NCI-H1048 (cell line): ENCODE measurements at places on chromosomes 13 and 19.

GRCh38 chr13:80726868-80727267 is 385.9 kb upstream of the SPRY2 start:
- DNase-seq, result no peak

- DNase-seq, result no peak
Observed at GRCh38 chr13:50463719-50464118, 379.8 kb downstream of the DLEU7 start.

DNA sequence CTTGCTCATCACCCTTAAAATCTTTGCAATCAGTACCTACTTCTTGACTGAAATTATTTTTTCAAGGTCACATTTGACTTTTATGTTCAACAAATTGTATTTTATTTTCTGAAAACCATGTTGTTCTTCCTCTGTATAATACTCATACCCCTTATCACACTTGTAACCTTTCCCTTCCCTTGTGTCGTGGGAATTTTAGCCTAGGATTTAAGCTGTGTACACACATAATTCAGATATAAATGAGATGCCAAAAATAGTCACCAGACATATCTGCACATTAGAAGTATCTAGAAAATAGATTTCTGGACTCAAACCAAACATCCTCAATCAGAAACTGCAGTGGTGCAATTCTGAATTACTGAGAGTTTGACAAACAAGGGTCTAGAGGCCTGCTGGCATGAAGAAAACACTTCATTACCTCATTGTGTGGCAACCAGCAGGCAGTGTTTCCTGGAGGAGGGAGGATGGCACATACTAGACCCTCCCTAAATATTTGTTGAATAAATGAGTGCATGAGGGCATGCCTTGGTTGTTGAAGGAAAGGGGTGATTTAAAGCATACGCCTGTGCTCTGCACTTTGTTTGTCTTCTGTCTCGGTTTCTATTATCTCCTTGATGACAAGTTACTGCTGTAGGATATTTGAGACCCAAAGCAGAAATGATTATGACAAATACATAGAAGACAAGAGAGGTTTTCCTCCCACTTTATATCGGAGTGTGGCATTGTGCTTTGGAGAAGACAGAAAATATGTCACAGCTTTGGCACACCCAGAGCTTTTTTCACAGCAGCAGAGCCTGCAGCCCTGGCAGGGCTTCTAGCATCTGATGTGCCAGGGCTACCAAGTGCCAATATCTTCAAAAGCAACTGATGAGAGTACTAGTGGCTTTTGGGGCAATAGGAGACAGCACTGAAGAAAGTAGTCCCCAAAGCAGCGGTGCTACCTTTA is 881.1 kb downstream of the PCDH9 start:
- DNase-seq, result no peak

DNA sequence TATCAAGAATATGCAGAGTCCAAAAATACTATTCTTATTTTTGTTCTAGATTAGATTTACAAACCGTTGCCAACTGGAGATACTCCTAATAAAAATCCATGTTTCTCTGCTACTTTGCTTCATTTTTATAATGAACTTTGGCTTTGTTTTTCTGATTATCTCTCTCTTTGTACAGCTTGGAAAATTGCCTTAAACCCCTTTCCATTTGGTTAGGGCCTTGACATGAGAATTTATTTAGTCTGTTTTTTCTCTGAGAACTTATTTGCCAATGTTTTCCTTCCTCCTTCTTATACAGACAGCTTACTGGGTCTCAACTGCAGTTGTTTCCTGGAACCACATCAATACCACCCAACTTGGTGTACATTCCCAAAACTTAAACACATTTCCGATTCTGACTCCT is 555.4 kb downstream of the SLITRK6 start:
- DNase-seq, result no peak

GRCh38 chr19:50723735-50724521 is 764 bp downstream of the CLEC11A start:
- DNase-seq, result no peak

GRCh38 chr19:55640043-55640576 is 692 bp upstream of the ZNF580 start:
- peak; percentile 70 for DNase-seq

- DNase-seq, result no peak
Observed at GRCh38 chr19:17235971-17236777, 9.5 kb downstream of the NR2F6 start.

- no peak for DNase-seq
Observed at GRCh38 chr19:18390065-18390907, 4.3 kb downstream of the GDF15 start.

DNA sequence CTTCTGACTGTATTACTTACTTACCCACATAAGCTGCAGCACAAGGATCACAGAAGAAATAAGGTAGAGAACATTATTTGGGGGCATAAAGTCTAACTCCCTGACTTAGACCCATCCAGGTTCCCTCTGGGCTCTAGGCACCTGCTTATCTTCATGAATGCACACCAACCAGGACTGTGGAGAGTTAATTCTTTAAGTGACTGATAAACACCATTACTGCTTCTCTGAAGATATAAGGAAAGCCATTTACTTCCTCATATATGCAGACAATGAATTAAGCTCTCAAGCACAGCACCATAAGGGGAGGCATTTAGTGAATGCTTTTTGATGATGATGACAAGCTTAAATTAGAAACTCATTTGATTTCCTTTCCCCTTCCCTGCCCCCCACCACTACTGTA is 22.5 kb downstream of the OBI1 start:
- no peak for DNase-seq

DNA sequence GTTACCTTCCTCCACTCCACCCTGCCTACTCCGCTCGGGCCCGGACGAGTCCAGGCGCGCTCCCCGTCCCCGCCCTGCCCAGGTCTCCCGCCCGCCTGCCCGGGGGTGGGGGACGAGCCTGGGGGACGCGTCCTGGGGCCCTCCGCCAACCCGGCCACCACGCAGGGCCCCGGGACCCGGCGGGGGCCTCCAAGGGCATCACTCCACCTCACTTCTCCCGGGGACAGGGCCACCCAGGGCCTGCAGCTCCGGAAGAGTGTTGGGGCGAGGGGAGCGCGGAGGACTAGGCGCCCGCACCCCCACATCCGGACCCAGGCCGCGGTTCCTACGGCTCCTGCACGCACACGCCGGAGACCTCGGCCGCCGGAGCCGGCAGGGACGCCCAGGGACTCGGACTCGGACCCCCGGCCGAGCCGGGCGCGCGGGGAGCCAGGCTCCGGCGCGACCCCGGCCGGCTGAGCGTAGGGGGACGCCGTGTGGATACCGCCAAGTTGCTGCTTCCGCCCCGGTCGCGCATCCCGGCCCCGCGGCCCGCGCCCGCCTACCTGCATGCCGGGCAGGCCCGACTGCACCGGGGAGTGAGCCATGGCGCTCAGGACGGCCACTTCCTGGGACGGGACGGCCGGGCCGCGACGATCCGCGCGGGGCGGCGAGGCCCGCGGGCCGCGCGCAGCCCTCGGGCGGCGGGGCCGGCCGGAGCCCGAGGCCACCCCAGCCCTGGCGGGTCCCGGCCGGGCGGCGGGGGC is 534 bp downstream of the STK24 start:
- no peak for DNase-seq

- no peak for DNase-seq
Observed at GRCh38 chr13:24187185-24187584, 26.7 kb downstream of the SPATA13 start.

- no peak for DNase-seq
Observed at GRCh38 chr13:28885181-28885580, 65.0 kb downstream of the MTUS2 start.

DNA sequence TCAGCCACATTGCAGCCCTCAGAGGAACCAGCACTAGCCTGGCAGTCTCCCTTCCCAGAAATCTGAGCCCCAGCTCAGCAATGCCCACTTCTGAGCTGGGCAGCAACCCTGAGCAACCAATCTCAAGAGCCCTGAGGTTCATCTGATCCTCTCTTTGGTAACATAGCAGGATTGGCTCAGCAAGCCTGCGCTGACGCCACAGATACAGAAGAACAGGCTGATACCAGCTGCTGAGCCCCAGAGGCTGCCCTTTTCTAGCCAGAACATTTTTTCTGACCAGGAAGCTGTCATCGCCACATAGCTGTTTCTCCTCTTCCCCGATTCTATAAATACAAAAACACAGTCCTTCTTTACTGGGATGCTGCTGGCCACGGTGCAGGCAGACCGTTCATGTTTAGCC is 59.8 kb downstream of the TRPM4 start:
- DNase-seq, result no peak

GRCh38 chr13:26786651-26787295 is 26.2 kb upstream of the GPR12 start:
- DNase-seq, result no peak

DNA sequence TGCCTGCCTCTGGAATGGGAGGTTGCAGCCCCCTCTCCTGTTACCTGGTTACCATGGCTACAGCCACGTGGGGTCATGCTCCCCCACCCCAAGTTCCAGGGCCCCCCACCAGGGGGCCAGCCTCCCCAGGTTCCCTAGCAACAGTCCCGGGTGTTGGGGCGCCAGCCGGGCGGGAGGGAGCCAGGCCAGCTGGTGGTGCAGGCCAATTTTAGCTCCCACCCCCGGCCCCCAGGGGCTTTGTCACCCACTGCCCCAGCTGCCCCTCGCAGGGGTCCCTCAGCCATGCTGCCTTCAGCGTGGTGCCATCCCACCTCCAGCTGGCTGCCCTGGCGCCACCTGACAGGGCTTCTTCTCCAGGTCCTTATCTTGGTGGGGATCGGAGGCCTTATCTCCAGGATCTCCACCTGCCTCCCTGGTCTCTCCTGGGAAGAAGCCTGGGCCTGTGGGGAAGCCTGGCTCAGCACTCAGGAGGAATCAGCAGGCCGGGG is 3.0 kb downstream of the MARK4 start:
- no peak for DNase-seq

- no peak for DNase-seq
Observed at GRCh38 chr19:30563691-30564090, 191.5 kb downstream of the ZNF536 start.

DNA sequence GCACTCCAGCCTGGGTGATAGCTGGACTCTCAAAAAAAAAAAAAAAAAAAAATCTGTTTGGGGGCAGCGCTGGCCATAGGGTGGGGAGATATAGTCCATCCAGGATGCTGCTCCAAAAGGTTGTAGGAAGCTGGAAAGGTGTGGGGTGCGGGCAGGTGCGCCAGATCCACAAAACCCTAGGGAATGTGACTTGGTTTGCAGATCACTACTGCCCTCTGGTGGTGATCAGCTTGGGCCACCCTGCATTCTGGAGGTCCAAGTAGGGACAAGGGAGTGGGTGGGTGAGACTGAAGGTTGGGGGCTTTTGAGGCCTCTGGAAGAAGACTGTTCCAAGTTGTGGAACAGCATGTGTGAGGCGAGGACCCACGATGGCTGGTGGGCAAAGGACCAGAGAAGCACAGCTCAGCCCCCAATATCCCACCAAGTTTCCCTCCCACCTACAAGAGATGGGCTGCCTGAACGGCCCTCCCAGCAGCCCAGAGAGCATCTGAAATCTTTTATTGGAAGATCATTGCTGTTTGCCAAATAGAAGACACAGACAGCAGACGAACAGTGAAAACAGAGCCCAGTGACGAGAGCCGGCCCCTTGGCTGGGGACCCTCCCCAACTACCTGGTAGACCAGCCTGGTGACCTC is 10.4 kb upstream of the TYK2 start:
- peak; percentile 41 for DNase-seq

DNA sequence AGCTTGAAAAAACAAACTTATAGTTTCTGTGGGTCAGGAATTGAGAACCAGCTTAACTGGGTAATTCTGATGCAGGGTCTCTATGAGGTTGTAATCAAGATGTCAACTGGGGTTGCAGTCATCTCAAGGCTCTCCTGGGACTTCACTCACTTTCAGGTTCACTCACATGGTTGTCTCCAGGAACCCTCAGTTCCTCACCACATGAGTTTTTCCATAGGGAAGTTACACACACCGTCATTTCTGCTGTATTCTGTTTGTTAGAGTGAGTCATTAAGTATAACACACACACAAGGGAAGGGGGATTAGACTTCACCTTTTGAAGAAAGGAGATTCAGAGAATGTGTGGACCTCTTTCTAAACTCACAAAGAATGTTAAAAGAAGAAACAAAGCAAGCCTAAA is 34.9 kb upstream of the MLNR start:
- DNase-seq, result no peak

GRCh38 chr13:43865892-43866291 is 13.6 kb downstream of the CCDC122 start:
- DNase-seq, result no peak

GRCh38 chr19:28401739-28402424 is 811.1 kb downstream of the UQCRFS1 start:
- DNase-seq, result no peak

DNA sequence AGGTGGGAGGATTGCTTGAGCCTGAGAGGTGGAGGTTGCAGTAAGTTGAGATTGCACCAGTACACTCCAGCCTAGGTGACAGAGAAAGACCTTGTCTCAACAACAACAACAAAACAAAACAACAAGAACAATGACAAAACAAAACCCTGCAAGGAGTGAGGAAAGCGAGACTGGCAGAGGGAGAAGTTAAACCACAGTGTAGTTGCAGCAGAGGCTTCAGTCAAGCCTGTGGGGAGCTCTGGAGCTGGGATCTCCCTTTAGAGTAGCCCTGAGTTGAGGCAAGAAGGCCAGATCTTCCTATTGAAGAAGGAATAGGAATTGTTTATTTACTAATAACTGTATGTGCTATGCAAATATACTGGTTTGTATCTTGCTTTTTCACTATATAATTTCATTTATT is 25.3 kb upstream of the RNASEH2B start:
- DNase-seq, result no peak

GRCh38 chr19:12752056-12752781 is 628 bp downstream of the BEST2 start:
- DNase-seq, result no peak

GRCh38 chr13:67042556-67042955 is 187.6 kb downstream of the PCDH9 start:
- no peak for DNase-seq

DNA sequence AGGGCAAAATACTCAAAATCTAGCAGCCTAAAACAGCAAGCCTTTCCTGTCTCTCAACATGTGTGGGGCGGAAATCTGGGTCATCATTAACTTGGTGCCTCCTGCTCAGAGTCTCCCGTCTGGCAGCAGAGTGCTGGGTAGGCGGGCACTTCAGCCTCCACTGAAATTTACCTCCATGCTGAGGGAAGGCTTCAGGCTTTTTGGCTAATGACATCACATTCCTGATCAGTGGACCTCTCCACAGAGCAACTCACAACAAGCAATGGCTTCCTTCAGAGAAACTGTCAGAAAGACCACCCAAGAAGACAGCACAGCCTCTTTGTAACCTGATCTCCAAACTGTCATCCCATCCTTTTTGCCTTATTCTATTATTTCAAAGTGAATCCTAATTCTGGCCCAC is 1109.0 kb downstream of the UQCRFS1 start:
- DNase-seq, result no peak

- no peak for DNase-seq
Observed at GRCh38 chr13:24777171-24777570, 13.2 kb downstream of the RNF17 start.
